ENCODE measurements at places on chromosomes 16 and 17. TPM values are rescaled to one million over a fixed set of nuclear protein-coding genes. Genes with fewer than 3 reads are reported as not detected.

The TNFRSF17 gene
- total RNA-seq: not detected

DNA sequence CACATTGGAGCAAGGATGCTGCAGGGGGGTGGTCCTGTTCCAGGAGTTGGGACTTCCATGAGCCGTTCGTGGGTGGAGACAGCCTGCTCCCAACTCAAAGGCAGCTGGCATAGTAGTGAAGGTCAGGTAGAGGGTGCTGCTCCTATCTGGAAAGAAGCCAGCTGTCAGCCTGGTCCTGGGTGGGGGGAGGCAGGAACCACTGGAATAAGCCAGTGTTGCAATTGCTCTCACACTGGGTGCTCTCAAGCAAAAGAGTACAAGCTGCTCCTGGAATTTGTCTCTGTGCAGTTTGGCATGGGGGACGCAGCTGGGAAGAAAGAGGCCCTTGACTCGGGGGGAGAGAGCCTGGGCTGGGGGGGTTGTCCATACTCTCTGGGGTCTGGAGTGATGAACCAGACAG lies 8.7 kb downstream of the CACNG5 start:
- no peak for DNase-seq

The TP53TG3C gene
- total RNA-seq: not detected

The ABCA5 gene
- total RNA-seq: 72.1 TPM

GRCh38 chr17:11326492-11326891 lies 85.5 kb downstream of the SHISA6 start:
- no peak for DNase-seq

GRCh38 chr16:86653285-86654006 lies 75.1 kb downstream of the FOXL1 start:
- no peak for DNase-seq

The ZACN gene
- not detected for total RNA-seq

DNA sequence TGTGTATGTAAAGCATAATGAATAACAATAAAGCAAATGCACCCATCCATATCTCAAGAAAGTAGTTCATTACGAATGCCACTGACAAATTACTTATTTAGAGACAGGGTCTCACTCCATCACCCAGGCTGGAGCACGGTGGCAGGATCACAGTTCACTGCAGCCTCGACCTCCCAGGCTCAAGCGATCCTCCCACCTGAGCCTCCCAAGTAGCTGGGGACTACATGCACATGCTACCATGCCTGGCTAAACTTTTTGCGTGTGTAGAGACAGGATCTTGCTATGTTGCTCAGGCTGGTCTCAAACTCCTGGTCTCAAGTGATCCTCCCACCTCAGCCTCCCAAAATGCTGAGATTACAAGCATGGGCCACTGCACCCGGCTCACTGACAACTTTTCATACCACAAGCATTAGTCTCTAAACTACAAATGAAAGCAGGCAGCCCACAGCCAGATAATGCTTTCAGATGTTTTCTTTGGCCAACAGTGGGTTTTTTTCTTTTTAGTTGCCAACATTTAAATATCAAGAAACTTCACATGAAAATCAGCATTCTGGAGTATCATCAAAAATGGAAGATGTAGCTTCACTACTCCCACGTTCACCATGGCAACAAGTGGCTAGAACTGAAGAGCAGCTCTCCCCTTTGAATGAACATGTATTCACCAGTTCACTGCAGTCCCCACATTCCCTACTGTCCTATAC lies 7.7 kb downstream of the ARHGAP17 start:
- DNase-seq: no peak

DNA sequence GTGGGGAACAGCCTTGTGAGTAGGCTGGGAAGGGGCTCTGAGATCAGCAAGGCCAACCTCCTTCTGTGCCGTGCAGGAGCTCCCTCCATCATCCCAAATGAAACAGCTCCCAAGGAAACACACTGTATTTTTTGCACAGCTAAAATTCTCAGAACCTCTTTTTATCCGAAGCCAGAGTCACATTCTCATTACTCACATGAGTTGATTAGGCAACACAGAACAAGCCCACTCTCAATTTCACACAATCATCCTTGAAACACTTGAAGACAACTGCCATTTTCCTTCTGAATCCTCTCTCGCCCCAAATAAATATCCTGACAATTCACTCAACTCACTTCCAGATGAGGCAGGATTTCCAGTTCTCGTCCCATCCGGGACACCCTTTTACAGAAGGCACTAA lies 66.1 kb downstream of the MYO18A start:
- no peak for DNase-seq

GRCh38 chr17:4173781-4174180 lies 30.8 kb downstream of the CYB5D2 start:
- no peak for DNase-seq

GRCh38 chr17:81345228-81346089 lies 49.8 kb upstream of the BAHCC1 start:
- DNase-seq: peak; percentile 47

The FOXC2 gene
- total RNA-seq: 0.62 TPM

The KRTAP17-1 gene
- total RNA-seq: not detected

DNA sequence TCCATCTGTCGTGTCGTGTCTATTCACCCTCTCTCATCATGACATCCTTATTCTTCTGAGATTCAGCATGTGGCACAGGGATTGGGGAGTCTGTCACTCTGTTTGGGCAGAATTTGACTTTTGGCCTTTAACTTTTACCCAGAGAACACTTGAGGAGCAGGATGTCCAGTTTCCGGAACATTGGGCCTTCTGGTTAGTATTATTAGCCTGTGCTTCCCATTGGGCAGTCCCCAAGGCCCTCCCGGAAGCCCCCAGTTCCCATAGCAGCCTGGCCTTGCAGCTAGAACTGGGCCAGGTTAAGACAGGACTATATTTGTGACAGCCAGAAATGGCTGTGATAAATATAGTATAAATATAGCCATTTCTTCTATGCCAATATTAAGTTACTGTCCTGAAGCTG lies 9.6 kb downstream of the SCN4A start:
- no peak for DNase-seq

GRCh38 chr17:75468291-75468754 lies 11.9 kb downstream of the TMEM94 start:
- DNase-seq: peak; percentile 18

GRCh38 chr17:2621241-2621640 lies 27.8 kb downstream of the PAFAH1B1 start:
- no peak for DNase-seq

DNA sequence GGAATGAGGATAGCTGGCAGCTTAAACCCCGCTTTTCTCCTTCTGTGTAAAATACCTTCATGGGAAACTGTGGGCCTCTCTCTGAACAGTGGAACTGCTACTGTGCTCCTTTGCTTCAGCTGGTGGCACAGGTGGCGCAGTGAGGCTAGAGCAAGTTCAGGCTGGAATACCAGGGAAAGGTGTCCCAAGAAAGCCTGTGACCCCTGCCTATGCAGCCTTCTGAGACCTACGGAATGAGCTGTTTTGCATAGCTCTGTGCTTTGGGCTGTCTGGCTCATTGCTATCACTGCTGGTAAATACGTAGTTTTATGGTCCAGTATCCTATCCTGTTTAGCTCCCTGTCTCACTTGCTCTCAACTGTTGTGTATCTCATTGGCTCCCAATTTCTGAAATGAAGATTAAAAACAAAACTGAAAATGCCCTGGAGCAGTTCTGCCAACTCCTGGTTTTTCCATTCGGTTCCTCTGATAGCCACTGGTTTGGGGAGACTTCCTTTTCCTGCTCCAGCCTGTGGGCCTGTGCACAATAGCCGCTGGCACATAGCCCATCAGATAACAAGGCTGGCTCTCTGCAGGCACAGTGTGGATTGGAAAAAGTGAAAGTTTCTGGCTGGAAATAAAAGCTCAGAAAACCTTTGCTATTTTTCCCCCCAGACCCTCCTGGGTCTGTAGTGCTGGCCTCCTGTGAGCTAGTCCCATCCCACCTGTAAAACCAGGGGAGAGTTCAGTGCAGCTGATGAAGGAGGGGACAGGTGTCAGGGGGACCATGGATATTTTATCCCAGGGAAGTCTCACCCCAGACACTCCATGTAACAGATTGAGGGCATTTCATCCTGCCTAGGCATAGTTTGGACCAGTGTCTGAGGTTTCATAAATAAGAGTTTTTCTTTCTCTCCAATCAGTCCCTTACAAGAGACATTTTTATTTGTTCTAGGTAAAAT lies 24.0 kb downstream of the LIMD2 start:
- DNase-seq: peak; percentile 12

The GALR2 gene
- total RNA-seq: not detected

The DPEP2 gene
- not detected for total RNA-seq

- DNase-seq: no peak
Measured at GRCh38 chr16:11175106-11175786, 80.8 kb downstream of the SOCS1 start.

The TSNAXIP1 gene
- total RNA-seq: 3.7 TPM

DNA sequence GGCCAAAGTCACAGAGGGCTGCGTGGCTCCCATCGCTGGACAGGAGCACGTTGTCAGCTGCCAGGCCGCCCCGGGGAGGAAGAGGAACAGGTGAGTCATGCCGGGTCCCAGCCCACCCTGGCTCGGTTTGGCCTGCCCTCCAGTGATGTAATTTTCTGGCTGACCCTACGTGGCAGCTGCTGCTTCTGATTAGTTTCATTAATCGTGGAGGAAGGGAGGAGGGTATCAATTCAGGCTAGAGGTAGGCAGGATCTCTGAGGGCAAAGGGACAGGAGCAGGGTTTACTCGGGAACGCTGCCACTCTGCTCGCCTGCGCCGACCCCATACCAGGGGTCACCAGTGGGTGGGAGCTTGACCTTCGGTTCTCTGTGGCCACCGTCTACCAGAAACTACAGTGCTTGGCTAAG lies 11.7 kb upstream of the SPATA32 start:
- DNase-seq: no peak

- DNase-seq: peak; percentile 32
Measured at GRCh38 chr16:88591577-88592021, 21.4 kb downstream of the ZC3H18 start.

GRCh38 chr17:60395508-60396065 lies 3.7 kb upstream of the USP32 start:
- DNase-seq: no peak

The SLC9A5 gene
- total RNA-seq: 1.2 TPM

DNA sequence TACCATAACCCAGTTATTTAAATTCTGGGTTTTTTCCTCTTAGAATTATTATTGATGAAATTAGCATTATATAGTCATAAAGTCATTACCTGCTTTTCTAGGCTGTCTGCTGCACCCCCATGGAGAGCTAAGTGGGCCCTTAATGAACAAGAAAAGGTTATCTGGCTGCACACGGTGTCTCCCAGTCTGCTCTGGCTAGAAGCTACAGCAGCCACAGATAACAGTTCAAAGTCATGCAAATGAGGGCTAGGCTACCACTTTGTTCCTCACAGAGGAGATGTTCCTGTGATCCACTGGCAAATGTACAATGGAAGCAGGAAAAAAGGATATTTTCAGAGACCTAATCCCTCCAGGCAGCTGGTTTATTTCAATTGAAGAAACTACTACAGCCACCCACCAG lies 112.1 kb downstream of the SNX11 start:
- DNase-seq: no peak

DNA sequence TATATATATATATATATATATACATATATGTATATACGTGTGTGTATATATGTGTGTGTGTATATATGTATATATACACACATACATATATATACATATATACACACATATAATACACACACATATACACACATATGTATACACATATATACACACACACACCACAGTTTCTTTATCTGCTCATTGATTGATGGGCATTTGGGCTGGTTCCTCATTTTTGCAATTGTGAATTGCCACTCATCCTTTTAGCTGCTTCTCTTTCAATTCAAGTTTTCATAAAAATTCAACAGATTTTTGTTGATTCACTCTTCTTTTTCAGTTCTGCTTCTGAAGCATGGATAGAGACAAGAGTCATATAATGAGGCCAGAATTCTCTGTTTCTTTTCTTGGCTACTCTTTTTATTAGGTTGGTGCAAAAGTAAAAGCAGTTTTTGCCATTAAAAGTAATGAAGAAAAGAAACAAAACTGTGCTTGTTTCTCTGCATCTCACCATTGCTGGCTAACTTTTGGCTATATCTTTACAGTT lies 44.5 kb downstream of the SLFN5 start:
- DNase-seq: no peak

DNA sequence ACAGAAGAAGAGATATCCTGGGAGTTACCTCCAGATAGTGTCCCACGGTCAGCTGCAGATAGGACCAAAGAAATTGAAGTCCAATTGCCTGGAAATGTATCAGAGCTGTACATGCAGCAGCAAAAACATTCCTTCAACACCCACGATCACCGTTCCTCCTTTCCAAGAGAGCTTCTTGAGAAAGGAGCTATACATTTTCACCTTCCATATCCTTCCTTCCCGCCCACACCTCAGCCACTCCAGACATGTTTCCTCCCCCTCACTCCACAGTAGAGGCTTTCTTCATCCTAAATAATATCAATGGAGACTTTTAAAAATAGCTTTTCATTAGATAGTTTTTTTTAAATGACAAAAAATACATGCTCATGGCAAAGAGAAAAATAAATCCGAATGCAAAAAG lies 87.6 kb downstream of the HS3ST2 start:
- DNase-seq: peak; percentile 6

- DNase-seq: no peak
Measured at GRCh38 chr17:45438931-45439610, 6.4 kb upstream of the ARHGAP27 start.

DNA sequence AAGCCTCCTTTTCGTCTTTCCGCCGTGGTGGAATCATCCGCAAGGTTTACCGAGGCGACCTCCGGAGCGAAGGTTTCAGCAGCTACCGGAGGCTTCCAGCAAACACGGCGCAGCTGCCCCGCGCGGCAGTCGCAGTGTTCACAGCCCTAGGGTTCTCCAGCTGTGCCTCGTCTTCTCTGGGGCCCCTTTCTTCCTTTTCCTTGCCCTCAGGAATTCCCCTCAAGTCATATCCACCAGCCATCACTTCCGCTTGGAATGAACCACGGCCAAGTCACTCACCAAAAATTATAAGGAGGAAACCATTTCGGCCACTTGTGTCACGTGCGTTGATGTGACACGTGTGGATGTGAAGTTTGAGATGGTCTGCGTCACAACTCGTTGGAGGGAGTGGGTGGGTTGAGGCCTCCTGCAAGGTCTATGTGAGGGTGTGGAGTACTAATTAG lies 636 bp upstream of the ERN1 start:
- DNase-seq: no peak
